ENCODE measurements at places on chromosomes 2 and 18. TPM values are rescaled to one million over a fixed set of nuclear protein-coding genes. Genes with fewer than 3 reads are reported as not detected.
A peak's percentile ranks its signal among the peaks of the same experiment; 100 is the strongest.

- no peak overlapping the region for H3K4me3 ChIP-seq
- H3K36me3 ChIP-seq: peaks cover 3% of the 10 kb centered on the region
- DNase-seq: no peak
- peaks cover 1% of the 10 kb centered on the region for H3K4me1 ChIP-seq
- H3K27me3 ChIP-seq: no peaks in the 10 kb centered on the region
Observed at GRCh38 chr2:28096421-28096820, 205.9 kb downstream of the BABAM2 start.

DNA sequence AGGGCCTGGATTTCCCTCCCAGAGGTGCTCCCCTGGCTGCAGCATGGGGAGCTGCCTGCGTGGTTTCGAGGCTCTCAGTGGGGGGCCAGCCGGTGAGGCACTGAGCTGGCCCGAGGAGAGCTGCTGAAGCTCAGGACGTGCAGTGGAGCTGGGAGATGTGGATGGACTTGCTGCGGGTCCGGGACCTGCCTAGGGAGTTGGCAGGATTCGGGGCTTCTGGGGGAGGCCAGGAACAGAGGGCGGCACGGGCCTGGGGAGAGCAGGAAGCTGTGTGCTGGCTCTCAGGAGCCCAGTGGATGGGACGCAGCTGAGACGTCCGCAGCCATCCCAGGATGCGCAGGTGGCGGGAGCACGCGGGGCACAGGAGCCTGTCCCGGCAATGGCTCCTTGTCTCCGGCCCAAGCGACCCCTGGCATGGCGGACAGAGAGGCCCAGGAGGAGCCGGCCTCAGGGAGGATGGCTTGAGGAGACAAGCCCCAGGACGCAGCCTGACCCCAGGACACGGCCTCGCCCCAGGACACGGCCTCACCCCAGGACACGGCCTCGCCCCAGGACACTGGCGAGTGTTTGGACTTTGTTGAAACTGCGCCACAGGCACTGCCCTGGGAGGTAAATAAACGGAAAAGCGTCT lies 116.1 kb downstream of the NFATC1 start:
- H3K4me3 ChIP-seq: no peak overlapping the region
- DNase-seq: peak; percentile 10
- no peaks in the 10 kb centered on the region for H3K27me3 ChIP-seq
- peaks cover 8% of the 10 kb centered on the region for H3K36me3 ChIP-seq
- no peak overlapping the region for H3K27ac ChIP-seq
- H3K4me1 ChIP-seq: peaks cover 28% of the 10 kb centered on the region

GRCh38 chr2:211748339-211748738 lies 790.3 kb downstream of the ERBB4 start:
- DNase-seq: no peak
- H3K27me3 ChIP-seq: no peaks in the 10 kb centered on the region
- H3K4me1 ChIP-seq: no peaks in the 10 kb centered on the region
- H3K4me3 ChIP-seq: no peak overlapping the region
- H3K36me3 ChIP-seq: no peaks in the 10 kb centered on the region

- peaks cover 8% of the 10 kb centered on the region for H3K36me3 ChIP-seq
- peaks cover 4% of the 10 kb centered on the region for H3K4me1 ChIP-seq
- no peak overlapping the region for H3K27ac ChIP-seq
- peaks cover 21% of the 10 kb centered on the region for H3K27me3 ChIP-seq
- DNase-seq: no peak
- peak overlapping the region; percentile 39 for H3K4me3 ChIP-seq
Observed at GRCh38 chr18:4454537-4455112, 482 bp downstream of the DLGAP1 start.

- no peaks in the 10 kb centered on the region for H3K27me3 ChIP-seq
- H3K4me3 ChIP-seq: no peak overlapping the region
- no peaks in the 10 kb centered on the region for H3K4me1 ChIP-seq
- no peaks in the 10 kb centered on the region for H3K36me3 ChIP-seq
Observed at GRCh38 chr2:173119944-173120343, 44.3 kb downstream of the MAP3K20 start.

GRCh38 chr2:108593547-108594098 lies 59.4 kb downstream of the LIMS1 start:
- H3K27me3 ChIP-seq: no peaks in the 10 kb centered on the region
- H3K4me1 ChIP-seq: peaks cover 56% of the 10 kb centered on the region
- no peak overlapping the region for H3K4me3 ChIP-seq
- peaks cover 4% of the 10 kb centered on the region for H3K36me3 ChIP-seq
- DNase-seq: no peak

DNA sequence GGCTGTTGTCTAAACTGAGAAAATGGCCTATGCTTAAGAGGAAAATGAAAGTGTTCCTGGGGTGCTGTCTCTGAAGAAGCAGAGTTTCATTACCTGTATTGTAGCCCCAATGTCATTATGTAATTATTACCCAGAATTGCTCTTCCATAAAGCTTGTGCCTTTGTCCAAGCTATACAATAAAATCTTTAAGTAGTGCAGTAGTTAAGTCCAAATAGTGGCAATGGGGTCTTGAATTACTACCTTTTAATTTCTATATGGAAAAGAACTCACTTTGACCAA lies 13.8 kb upstream of the ALLC start:
- no peak for DNase-seq
- H3K27me3 ChIP-seq: no peaks in the 10 kb centered on the region
- H3K36me3 ChIP-seq: no peaks in the 10 kb centered on the region
- H3K4me3 ChIP-seq: no peak overlapping the region
- H3K27ac ChIP-seq: no peak overlapping the region

DNA sequence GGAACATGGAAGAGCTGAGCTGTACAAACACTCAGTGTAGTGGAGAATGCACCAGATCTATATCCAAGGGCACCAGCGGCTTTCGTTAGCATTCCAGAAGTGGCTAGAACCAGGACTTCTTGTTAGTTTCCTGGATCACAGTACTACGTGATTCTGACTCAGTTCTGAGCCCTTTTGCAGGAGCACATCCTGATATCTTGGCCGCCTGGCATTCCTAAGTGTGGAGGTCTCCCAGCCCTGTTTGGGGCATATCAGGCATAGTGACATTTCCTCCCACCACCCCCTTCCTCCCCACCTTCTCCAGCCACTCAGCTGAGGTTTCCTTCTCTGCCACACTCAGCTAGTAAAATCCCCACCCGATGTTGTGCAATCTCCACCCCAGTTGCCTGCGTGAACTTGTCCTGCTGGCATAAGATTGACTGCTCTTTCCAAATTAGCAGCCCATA lies 63.4 kb downstream of the BMP10 start:
- H3K27me3 ChIP-seq: no peaks in the 10 kb centered on the region
- peaks cover 62% of the 10 kb centered on the region for H3K36me3 ChIP-seq
- peaks cover 33% of the 10 kb centered on the region for H3K4me1 ChIP-seq
- no peak overlapping the region for H3K4me3 ChIP-seq

- no peaks in the 10 kb centered on the region for H3K36me3 ChIP-seq
- DNase-seq: no peak
- no peak overlapping the region for H3K4me3 ChIP-seq
- peaks cover 5% of the 10 kb centered on the region for H3K4me1 ChIP-seq
- H3K27ac ChIP-seq: no peak overlapping the region
Observed at GRCh38 chr2:2899826-2900225, 477.8 kb downstream of the EIPR1 start.

DNA sequence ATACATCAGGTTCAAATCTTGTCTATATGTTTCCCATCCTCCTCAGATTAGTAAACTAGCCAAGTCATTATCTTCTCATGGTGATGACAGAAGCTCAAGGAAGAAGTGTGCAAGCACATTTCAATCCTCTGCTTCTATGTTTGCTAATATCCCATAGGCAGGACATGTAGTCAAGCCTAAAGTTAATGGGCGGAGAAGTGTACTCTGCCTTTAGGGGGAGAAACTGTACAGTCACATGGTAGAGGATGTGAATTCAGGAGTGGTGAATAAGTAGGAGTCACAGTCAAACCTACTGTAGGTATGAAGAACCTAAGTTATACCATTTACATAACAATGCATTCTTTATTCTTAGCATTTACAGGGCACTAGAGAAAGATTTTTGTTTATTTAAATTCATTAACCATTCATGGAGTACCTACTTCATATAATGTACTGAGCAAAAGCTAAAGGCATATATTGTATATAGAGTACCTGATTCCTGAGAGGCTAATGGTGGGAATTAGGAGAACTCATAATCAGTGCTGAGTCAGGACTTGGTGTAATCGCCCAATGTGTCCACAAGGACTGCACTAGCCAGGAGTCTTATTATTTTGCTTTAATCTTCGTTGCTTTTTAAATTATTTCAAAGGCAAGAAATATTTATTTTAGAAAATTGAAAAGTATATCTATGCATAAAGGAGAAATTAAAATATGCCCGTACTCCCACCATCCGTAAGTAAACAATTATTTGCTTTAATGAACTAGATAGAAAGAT lies 394.3 kb upstream of the ETAA1 start:
- no peak overlapping the region for H3K4me3 ChIP-seq
- H3K27ac ChIP-seq: no peak overlapping the region
- DNase-seq: no peak
- no peaks in the 10 kb centered on the region for H3K36me3 ChIP-seq
- no peaks in the 10 kb centered on the region for H3K27me3 ChIP-seq

- H3K36me3 ChIP-seq: no peaks in the 10 kb centered on the region
- no peak overlapping the region for H3K27ac ChIP-seq
- H3K4me1 ChIP-seq: peaks cover 6% of the 10 kb centered on the region
- H3K27me3 ChIP-seq: peaks cover 17% of the 10 kb centered on the region
- no peak for DNase-seq
- no peak overlapping the region for H3K4me3 ChIP-seq
Observed at GRCh38 chr18:49597157-49597931, 35.5 kb downstream of the LIPG start.

NCKAP1 gene
- 4.1 TPM for total RNA-seq

LRATD1 gene
- total RNA-seq: not detected

SDC1 gene
- not detected for total RNA-seq

DSG4 gene
- not detected for total RNA-seq

ADAM23 gene
- 0.98 TPM for total RNA-seq

LIMS4 gene
- 3.3 TPM for total RNA-seq

EDAR gene
- total RNA-seq: not detected

GALNT13 gene
- total RNA-seq: not detected

UGT1A4 gene
- total RNA-seq: not detected

SERPINB3 gene
- not detected for total RNA-seq

ANKRD62 gene
- not detected for total RNA-seq

All from activated CD4-positive, alpha-beta memory T cell treated with anti-CD3 and anti-CD28 coated beads, Interleukin-2, amount 10 ng/mL, durations not matched to agents 7 days and 5 days (primary cell).